ENCODE measurements at places on chromosomes 6 and 20. TPM values are rescaled to one million over a fixed set of nuclear protein-coding genes. Genes with fewer than 3 reads are reported as not detected.

The RFX6 gene
- not detected for total RNA-seq

The TNFRSF6B gene
- total RNA-seq, result 1.1 TPM

The EYS gene
- 0.05 TPM for total RNA-seq

The SRMS gene
- total RNA-seq, result not detected

The SNPH gene
- total RNA-seq, result 4.6 TPM

The CST5 gene
- not detected for total RNA-seq

The SAMD10 gene
- total RNA-seq, result 0.13 TPM

The AGPAT4 gene
- 4.4 TPM for total RNA-seq

The TRIM40 gene
- total RNA-seq, result not detected

The C20orf144 gene
- 0.10 TPM for total RNA-seq

The TRIM31 gene
- total RNA-seq, result 2.0 TPM

The GABRR2 gene
- total RNA-seq, result 0.09 TPM

The MAS1 gene
- not detected for total RNA-seq

The TAGAP gene
- not detected for total RNA-seq

The ZSCAN23 gene
- not detected for total RNA-seq

The OTOR gene
- total RNA-seq, result not detected

The PNLDC1 gene
- total RNA-seq, result 0.17 TPM

The GNMT gene
- 0.09 TPM for total RNA-seq

The DTNBP1 gene
- total RNA-seq, result 11.6 TPM

Measured in A549 treated with DMSO at 1 μM for 4 hours (cell line).